Stimulated activated CD4-positive, alpha-beta T cell treated with anti-CD3 and anti-CD28 coated beads, Interleukin-1b, Interleukin-23, amount 100 ng/mL, for 1 hour (primary cell): ENCODE measurements at places on chromosomes 1 and 21.

GRCh38 chr1:116915086-116915661 is 5.5 kb downstream of the PTGFRN start:
- no peak for DNase-seq

DNA sequence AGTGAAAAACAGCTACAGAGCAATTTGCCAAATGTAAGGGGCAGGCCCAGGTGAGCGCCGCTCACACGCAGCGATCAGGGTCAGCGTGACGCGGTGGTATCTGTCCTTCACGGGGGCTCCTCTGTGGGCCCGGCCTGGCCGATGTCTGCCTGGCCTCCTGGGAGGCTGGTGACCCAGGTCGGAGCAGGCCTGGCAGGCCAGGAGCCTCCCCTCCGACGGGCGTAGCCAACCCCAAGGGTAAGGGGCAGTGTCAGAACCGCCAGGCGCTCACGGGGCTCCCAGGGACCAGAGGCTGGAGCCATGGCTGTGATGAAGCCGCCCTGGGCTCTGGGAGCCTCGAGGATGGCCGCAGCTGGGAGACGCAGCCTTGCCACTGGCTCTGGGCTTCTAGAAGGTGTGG is 72.1 kb downstream of the MORN1 start:
- DNase-seq: no peak

- no peak for DNase-seq
Observed at GRCh38 chr21:38804030-38804788, 1.5 kb upstream of the ETS2 start.

- no peak for DNase-seq
Observed at GRCh38 chr1:177077734-177078499, 86.6 kb downstream of the ASTN1 start.

- DNase-seq: no peak
Observed at GRCh38 chr1:176445402-176445801, 17.6 kb upstream of the PAPPA2 start.

DNA sequence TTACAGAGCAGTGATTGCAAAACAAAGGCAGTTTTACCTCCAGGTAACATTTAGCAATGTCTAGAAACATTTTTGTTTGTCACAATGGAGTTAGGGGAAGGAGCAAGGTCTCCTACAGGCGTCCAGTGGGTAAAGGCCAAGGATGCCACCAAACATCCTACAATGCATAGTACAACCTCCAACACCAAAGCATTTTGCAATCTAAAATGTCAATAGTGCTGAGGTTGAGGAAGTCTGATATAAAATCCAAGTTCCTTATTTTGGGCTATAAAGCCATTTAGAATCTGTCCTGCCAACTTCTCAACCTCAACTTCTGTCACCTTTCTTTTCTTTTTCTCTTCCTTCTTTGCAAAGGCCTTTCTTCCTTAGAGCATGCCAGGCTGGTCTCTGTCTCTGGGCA is 111.2 kb downstream of the FASLG start:
- no peak for DNase-seq

DNA sequence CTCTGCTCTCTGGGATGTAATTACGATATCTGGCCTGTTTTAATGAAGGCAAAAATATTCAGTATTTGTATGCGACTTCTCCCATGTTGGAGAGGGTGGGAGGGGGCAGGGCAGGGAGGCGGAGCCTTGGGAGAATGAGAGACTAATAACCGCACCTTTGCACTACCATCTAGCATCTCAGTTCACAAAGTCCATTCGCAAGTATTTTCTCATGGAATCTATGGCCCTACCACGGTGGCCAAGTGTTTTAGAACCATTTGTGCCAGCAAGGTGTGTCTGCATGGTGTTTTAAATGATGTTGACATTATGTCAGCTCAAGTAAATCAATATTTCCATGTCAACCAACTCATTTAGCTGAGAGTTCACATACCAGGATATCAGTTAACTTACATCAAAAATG is 14.3 kb upstream of the BLACAT1 start:
- DNase-seq: no peak

- DNase-seq: no peak
Observed at GRCh38 chr1:169110236-169110635, 3.7 kb downstream of the ATP1B1 start.

DNA sequence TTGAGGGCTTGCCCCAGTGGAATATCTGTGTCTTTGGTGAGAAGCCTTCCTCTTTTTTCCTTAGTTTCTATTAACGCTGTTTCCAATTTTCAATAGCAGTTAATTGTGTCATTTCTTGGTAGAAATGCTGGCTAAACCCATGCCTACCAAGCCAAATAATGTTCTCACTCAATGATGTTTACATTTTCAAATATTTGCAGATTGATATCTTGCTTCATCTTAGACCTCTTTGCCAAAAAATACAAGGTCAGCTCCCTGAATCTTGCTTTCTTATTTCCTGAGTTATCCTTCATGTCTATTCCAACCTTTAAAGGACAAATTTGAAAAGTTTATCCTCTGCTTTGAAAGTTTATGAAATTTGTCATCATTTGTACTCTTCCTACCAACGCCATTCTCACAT is 5.1 kb downstream of the KCNJ15 start:
- DNase-seq: no peak

DNA sequence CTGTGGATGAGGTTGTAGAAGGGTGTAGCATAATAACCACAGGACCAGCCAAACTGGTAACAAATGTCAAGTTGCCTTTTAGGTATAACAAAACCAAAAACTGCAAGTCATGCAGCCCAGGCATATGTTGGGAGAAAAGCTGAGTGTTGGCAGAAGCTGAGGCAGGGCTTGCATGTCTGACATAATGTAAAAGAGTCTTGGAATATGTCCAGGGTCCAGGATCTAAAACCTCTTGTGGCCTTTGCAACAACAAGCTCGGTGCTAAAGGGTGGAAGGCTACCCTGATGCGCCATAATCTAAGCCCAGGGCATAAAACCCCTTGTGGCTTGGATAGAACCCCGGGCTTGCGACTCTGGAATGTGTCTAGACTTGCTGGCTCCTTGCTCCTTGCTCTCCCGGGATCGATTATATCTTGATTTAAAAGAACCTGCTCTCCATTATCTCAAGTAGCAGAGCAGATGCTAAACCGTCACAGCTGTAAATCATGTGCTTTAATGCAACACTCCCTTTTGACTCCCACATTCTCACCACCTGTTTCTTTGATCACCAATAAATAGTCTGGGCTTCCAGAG is 26.5 kb upstream of the SLC35A3 start:
- DNase-seq: no peak

- DNase-seq: no peak
Observed at GRCh38 chr1:154998201-154998780, 4.3 kb upstream of the ZBTB7B start.

DNA sequence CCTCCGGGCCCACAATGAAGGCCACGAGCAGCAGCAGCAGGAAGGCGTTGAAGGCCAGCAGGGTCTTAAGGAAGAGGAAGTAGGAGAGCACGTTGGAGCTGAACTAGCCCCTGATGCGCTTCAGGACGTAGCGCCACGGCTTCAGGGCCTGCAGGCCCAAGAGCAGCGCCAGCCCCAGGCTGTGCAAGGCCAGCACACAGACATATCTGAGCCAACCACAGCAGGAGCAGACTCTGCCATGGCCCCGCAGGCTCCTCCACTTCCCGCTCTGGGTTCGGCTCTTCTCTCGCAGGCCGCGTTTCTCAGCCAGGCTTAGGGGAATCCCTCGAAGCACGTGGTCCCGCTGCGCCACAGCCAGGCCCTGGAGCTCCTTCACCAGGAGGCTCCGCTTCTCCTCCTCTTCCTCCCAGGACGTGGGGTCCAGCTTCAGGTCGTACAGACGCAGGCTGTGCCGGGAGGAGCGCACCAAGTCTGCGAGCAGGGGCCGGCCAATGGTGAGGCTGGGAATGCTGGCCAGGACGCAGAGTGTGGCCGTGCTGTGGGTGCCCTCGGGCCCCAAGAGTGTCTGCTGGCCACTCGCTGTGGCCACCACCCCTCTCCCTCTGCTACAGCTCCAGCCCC is 41.7 kb downstream of the ZNF691 start:
- no peak for DNase-seq

- DNase-seq: no peak
Observed at GRCh38 chr21:26845066-26845758, at the start of gene ADAMTS1. Gene ADAMTS1 (minus strand): TSS chr21:26845409. CDS start chr21:26844954, 455 bp downstream.

- no peak for DNase-seq
Observed at GRCh38 chr1:54403808-54404261, 2.4 kb downstream of the SSBP3 start.

DNA sequence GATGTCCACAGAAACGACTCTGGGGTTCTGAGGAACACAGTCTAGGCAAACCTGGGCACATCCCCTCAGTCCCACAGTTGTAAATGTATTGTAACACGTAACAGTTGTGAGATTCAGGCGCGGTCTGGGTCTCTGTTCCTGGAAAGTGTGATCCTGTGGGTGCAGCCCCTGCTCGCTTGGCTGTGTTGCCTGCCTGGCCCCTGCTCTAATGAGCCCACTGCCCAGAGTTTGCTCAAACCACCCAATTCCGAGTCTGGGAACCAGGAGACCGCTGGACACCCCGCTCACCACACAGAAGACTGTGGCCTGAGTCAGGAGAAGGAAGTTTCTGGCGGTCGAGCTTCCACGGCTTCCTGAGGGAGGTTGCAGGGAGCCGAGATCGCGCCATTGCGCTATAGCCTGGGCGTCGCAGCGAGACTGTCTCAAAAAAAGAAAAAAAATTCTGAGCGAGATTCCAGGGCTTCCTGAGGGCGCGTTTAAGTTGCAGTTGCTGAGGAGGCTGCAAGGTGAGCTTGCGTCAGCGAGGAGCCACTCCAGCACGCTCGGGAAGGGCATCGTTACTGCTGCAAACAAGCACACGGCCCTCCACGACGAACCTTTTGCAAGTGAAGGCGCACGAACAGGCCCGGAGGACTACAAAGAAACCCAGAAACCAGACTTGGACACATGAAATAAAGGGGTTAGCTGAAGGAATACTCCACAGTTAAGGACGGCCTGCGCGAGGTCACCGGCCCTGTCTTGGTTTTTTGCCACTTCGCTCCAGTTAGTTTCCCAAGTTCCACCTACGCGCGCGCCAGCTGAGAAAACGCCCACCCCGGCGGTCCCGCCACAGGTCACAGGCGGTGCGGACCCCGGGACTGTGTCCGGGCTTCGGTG is 1.1 kb downstream of the C21orf58 start:
- DNase-seq: no peak

DNA sequence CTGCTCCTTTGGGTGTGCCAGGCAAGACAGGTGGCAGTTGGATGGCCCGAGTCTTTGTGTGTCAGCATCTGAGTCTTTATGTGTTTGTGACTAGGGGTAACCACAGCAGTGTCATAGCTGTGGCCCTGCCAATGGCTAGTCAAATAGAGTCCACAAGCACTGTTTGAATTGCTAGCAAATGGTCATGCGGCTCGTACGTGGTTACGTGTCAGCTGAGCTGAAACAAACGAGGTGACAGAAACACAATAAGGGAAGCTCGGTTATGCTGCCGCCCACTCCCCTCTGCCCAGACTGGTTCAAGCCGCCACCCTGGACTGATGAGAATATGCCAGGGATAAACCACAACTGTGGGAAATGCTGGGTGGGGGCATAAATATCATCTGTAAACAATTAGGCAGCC is 174.3 kb upstream of the LMO4 start:
- no peak for DNase-seq

DNA sequence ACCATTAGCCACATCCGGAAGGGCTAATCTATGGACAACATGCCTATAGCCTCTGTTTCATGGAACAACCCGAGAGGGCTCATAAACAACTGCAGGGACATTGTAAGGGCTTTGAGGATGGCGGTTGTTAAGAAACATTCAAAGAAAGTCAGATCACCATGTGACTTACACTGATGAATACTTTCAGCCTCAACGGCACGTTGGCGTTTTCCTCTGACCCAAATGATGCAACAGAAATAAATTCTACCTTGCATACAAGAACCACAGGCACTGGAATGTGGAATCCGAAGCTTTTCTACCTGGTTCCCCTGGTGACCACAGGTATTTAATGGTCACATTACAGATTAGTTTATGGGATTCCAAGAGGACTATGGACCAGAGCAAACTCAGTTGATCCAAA is 107.0 kb downstream of the CLIC6 start:
- DNase-seq: no peak

DNA sequence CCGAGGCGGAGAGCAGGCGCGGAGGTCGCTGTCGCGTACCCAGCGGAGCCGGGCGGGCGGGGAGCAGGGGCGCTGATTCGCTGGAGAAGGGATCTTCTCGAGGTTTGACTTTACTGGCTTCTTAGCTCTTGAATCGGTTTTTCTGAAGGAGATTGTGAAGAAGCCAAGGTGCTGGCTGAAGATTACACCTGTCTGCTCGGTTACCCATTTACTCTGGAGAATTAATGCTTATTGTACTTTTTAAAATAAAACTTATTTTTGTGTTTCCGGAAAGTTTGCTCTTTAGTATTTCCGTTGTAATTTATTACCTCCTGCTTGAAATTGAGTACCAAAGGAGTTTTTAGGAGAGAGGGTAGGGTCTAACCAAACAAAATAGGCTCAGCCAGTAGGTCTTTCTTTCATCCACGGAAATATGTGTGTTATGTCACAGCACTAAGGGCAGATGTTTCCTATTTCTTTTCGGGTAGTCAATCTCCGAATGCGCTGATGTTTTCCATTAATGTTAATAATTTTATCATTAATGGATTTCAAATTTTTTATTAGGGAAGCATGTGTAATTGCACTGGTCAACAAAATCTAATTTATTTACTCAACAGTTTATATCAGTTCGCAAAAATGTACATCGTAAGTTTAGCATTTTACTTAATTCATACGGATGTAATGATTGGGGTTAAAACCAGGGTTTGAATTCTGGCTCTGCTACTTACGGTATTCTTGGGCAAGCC is 510 bp upstream of the GNG5 start:
- DNase-seq: no peak

DNA sequence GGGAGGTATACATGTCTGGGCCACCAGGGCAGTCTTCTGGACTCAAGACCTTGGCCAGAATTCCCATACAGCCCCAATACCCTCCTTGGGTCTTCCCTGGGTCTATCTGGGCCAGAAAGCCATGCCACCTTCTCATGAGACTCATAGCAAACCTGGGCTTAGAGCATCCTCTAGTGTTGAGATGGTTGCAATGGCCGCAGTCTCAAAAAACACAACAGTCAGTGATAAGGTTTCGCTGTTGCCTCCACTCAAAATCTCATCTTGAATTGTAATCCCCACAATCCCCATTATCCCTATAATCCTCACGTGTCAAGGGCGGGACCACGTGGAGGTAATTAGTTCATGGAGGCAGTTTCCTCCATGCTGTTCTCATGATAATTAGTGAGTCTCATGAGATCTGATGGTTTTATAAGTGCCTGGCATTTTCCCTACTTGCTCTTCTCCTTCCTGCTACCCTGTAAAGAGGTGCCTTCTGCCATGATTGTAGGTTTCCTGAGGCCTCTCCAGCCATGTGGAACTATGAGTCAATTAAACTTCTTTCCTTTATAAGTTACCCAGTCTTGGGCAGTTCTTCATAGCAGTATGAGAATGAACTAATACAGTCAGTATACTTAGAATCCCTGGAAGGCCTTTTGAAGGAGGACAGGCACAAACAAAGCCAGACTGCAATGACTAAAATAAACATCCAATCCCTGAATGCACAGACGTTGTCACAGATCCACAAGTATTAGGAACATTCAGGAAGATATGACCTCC is 77.0 kb downstream of the CTH start:
- no peak for DNase-seq
